GF-D8 (cell line): ENCODE measurements at places on chromosomes 2 and 18.

DNA sequence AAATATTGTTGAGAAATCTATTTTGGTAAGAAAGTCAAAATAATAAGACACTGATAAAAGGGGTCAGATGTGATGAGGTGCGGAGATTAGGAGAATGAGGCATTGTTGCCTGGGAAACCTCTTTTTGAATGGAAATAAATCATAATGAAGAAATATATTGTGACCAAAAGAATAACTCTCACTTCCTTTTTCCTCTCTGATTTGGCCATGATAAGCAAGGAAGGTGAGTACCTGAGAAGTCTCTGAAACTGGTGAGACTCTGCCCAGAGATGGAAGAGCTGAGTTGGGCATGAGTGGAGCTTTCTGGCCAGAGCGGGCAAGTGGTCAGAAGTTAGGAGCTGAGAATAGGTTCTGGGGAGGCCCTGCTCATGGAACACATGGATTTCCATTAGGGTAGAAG lies 11.8 kb downstream of the LAMA3 start:
- no peak for DNase-seq

DNA sequence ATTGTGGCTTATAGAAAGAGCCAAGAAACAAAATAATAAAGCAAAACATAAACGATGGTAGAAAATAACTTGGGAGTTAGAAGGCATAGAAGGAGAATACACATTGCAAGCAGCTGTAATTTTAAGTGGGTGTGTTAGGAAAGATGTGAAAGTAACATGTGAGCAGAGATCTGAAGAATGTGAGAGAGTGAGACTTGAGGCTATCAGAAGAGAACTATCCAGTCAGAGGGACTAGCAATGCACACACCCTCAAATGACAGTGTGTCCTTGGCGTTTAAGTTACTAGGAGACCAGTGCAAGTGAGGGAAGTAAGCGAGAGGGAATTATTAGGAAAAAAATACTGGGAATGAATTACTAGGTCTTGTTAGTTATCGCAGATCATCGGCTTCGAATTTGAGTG lies 304.9 kb downstream of the DSEL start:
- DNase-seq = no peak

GRCh38 chr18:9916077-9916639 lies 2.3 kb downstream of the VAPA start:
- DNase-seq = no peak

DNA sequence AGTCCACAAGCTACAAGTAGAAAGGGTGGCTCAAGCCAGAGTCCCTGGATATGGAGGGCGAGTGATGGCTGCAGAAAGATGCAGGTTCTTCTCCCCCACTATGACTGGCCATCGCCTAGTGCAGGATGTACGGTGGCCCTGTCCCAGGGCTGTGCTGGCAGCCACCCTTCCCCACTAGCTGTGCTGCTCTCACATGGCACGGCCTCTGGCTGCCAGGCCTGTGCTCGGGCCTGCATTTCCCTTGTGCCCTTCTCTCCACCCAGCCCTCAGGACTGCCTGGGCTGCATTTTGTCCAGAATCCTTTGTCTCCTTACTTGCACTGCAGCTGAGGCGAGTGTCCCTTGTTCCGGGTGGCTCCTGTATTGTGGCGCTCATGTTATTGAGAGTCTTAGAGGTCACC lies 1.6 kb upstream of the RAMP1 start:
- DNase-seq = no peak

- DNase-seq = no peak
Measured at GRCh38 chr2:109280804-109281203, 151.8 kb downstream of the SH3RF3 start.

- no peak for DNase-seq
Measured at GRCh38 chr2:236570081-236570868, 650 bp downstream of the ACKR3 start.
